ENCODE measurements at places on chromosomes 6 and 20.

DNA sequence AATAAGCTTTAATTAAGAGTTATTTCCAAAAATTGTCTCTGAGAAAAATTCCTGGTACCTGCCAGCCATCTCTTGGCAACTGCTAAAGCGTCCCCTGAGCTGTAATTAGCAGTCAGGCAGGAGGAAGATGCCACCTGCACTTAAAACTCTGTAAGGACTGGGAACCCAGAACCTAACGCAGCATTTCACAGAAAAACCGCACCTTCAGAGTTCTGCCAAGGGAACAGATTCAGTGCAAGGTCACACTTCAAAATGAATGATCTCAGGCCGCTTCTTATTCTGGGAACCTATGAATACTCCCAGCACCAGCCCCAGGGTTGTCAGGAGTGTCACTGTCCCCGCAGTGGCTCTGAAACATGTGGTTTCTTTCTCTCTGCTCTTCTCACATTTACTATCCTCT, 36.7 kb downstream of the INSM1 start:
- DNase-seq = no peak

DNA sequence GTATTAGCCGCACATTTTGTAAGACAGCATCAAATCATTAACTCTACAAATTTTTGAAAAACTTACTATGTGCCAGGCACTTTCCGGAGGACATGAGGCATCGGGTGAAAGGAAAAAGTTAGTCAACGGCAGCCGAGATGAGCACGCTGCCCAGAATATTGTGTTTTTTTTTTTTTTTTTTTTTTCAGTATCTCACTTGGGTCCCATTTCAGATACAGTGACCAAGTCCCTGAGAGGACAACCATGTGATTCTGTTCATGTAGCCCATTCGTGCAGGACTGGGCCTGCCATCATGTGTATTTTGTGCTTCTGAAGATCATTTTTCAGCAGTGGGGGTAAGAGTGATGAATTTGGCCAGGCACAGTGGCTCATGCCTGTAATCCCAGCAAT, 1.3 kb downstream of the SLA2 start:
- peak; percentile 38 for DNase-seq

DNA sequence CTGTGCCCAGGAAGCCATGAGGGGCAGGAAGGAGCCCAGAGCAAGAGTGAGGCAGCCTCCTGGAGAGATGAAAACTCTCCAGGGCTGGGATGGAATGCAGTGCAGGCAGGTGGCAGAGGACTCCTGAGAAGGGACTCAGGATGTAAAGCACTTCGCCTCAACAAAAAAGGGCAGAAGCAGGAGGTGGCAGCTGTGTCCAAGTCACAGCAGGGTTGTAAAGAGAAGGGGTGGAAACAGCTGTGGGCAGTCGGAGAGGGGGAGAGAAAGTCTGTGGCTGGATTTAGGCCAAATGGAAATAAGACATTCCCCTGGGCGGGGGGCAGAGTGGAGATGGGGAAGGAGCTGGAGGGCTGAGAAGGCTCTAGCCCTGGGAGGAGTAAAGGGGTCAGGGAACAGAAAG, 34.9 kb downstream of the CYP21A2 start:
- DNase-seq = no peak

DNA sequence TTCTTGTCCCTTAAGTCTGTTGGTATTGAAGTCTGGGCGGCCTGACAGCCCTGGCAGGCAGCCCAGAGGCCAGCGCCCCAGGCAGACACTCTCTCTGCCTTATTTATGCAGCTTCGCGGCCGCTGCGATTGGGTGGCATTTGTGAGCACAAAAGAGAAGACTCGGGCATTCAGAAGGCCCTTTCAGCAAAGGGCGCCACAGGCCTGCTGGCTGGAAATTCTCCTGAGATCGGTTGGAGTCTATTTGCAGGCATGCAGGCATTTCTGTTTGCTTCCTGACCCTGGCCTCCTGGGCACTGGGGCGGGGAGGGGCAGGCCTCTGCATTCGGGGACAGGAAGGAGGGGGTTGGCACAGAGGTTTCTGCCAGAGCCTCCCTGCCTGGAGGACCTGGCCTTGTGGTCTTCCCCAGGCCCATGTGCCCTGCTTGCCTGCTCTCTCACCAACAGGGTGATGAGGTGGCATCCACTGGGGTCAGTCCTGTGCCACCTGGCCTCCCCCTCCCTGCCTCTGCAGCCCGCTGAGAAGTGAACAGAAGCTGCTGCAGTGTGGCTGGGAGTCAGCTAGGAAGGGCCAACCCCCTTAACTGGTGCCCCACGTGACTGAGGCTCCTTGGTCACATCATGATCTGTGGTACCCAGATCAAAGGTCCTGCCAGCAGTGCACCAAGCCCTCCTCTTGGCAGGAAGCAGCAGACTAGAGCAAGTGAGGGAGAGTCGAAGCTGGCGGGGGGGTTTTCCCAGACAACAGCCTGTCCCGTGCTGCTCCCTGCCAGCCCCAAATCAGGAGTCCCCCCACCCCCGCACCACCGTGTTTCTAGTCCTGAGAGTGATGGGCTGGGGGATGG, 16.6 kb upstream of the CCDC167 start:
- DNase-seq = peak; percentile 88

DNA sequence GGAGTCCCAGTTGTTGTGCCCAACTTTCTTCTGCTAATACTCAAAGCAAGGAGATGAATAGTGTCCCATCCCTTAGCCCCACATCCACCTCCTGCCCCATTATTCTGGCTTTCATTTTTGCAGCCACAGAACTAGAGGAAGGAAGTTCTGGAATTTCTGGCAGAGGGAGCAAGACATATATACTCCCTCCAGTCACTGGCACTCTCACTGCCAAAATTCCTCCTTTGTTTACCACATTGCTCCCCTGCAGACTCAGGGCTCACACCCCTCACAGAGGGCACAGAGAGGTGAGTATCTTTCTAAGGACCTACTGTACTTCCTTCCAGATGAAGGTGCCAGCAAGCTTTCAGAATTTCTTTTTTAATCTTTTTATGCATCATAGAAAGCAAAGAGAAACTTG, 168.0 kb upstream of the ID4 start:
- DNase-seq = no peak

- no peak for DNase-seq
Measured at GRCh38 chr6:12344961-12345693, 55.0 kb downstream of the EDN1 start.

GRCh38 chr6:106502559-106502958, 126.7 kb downstream of the RTN4IP1 start:
- no peak for DNase-seq

GRCh38 chr6:64170316-64170715, 534.7 kb downstream of the PHF3 start:
- no peak for DNase-seq

GRCh38 chr20:36541768-36542488, 609 bp downstream of the MYL9 start:
- no peak for DNase-seq

- DNase-seq = no peak
Measured at GRCh38 chr20:8457978-8458377, 325.9 kb downstream of the PLCB1 start.

DNA sequence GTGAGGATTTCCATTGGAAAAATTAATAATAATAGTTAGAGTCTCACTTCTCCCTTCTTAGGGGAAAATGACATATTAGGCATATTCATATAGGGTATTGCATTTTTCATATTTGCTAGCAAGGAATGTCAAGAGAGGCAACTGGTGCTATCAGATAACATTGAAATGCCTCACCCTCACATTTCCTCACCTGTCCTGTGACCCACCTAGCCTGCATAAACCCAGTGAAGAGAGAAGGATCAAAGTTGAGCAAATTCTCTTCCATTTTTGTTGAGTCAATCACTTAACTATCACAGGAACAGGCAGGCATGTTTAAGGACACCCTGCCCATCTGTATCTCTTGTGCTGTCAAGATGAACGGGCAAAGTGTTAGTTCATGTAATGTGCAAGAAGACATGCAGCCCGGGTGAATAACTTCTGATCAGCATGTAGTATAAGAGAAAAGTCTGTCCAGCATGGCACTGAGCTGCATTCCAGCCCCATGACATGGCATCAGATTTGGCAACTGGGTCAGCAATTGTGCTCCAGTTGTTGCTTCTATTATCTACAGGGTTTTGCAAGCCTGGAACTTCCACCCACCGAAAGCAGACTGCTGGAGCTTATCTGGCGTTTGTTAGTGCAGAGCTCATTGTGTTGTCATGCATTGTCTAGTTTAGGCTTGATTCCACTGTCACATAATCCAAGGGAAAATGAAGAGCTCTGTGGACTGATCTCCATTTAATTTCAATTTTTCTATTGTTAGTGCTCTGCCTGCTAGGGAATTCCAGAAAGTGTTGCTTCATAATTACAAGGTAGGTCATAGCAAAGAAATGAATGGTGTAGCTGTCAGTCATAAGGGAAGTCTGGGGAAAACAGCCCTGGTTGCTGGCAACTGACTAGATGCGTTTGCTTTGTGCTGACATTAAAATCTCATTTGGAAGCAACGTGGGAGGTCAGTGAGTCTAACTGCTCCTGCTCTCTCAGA, 138.4 kb upstream of the TNFAIP3 start:
- DNase-seq = no peak

- DNase-seq = no peak
Measured at GRCh38 chr20:40535816-40536215, 153.2 kb downstream of the MAFB start.

Data from stimulated activated CD4-positive, alpha-beta T cell treated with anti-CD3 and anti-CD28 coated beads, Interleukin-4, amount 100 ng/mL, for 48 hours (primary cell).